ENCODE measurements at places on chromosomes 6 and 20. TPM values are rescaled to one million over a fixed set of nuclear protein-coding genes. Genes with fewer than 3 reads are reported as not detected.

DNA sequence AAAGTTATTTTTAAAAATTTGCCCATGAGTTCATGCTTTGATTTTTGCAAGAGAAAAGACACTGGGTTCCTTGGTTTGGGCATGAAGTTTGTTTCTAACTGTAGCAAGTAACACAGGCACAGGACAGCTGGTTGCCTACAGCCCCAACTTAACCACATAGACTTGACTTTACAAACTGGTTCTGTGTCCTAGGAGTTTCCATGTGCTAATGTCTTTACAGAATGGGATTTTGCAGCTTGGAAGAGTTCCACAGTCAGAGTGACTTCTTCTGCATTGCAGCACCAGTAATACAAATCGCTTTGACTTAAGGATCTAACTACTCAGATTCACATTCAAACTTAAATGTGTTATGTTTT, 44.3 kb downstream of the OR2B2 start:
- no peak for DNase-seq

DNA sequence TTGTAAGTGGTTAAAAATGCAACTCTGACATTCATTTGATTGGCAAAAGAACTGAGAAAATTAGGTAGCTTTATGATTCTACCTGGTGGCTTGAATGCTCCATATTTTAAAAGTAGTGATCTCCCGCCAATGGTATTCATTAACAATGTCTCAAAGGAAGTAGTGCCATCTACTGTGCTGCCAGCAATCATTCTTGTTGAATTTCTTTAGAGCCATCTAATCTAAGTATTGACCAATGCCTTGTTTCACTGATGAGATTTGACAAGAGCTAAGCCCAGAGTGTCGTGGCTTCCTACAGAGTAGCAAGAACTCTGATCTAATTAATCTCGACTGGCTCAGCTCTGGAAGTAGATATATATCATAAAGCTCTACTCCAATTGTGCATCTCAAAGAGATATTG, 696.7 kb downstream of the C6orf118 start:
- DNase-seq: no peak

DNA sequence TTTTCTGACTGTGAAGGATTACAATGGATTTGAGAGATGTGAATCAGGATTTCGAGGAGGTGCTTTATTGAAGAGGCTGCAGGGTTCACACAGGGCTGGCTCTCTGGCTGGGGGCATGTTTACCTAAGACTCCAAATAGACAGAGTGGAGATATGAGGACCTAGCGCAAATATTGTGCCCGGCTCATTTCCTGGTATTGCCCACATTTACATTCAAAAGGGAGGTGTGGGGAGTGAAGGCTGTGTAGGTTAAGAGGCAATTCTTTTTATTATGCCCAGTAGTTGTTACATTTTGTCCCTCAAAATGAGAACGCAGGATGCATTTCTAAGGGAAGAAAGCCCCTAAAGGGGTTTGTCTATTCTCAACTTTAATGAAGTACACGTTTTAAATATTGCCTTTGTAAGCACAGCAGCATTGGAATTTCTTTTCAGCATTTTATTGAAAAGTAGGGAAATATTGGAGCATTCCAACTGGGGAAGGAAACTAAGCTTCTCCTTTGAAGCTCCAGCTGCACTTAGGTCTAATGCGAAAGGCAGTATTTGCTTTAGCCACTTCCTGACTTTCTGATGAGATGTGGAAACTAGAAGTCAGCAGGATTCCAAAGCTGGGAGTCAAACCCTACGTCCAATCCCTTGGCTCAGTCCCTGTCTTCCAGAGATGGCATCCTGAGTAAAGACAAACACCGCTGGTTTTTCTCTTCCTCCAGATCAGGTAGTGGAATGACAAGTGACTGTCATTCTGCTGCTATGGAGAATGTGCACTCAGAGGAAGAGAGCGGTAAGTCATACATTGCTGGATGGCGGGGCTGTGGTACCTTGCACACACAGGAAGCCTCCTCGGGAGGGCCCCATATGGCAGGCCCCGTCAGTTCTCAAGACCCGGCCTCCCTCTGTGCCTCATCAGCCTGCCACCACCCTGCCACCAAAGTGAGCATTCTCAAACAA, 70.7 kb downstream of the MYB start:
- no peak for DNase-seq

GRCh38 chr6:130128326-130128725, 94.4 kb downstream of the SAMD3 start:
- DNase-seq: no peak

GRCh38 chr6:3585320-3585935, 128.6 kb upstream of the SLC22A23 start:
- no peak for DNase-seq

- no peak for DNase-seq
These were observed 24.8 kb downstream of the EPB41L1 start for GRCh38 chr20:36179170-36179945.

GRCh38 chr20:53708129-53708968, 114.7 kb upstream of the ZNF217 start:
- peak; percentile 47 for DNase-seq

- DNase-seq: no peak
These were observed 35.5 kb downstream of the ASCC3 start for GRCh38 chr6:100845676-100846075.

- DNase-seq: peak; percentile 73
These were observed 37.6 kb upstream of the CCN6 start for GRCh38 chr6:112016320-112016719.

DNA sequence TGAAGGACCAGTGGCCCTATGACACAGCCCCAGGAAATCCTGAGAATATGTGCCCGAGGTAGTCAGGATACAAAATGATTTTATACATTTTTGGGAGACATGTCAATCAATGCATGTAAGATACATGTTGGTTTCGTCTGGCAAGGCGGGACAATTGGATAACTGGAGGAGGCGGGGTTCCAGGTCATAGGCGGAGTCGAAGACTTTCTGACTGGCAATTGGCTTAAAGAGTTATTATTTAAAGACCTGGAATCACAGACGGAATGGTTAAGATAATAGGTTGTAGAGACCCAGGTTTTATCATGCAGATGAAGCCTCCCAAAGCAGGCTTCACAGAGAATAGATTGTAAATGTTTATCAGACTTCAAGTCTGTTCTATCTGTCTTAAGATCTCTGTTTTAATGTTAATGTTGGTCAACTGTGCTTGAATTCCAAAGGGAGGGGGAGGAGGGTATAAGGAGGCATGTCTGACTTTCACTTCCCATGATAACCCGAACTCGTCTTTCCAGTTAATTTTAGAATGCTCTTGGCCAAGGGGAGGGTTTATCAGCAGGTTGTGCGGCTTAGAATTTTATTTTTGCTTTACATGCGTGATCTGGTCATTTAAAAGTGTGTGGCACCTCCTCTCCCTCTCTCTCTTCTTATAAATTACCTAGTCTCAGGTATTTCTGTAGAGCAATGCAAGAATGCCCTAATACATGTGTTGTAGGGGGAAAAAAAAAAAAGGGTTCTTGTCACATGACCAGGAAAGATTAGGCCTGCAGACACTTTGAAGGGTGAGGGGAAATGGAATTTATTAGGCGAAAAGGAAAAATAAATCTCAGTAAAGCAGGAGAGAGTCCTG, 230.7 kb downstream of the NFATC2 start:
- DNase-seq: no peak

- DNase-seq: no peak
These were observed 30.2 kb upstream of the NHSL1 start for GRCh38 chr6:138529478-138529877.

DNA sequence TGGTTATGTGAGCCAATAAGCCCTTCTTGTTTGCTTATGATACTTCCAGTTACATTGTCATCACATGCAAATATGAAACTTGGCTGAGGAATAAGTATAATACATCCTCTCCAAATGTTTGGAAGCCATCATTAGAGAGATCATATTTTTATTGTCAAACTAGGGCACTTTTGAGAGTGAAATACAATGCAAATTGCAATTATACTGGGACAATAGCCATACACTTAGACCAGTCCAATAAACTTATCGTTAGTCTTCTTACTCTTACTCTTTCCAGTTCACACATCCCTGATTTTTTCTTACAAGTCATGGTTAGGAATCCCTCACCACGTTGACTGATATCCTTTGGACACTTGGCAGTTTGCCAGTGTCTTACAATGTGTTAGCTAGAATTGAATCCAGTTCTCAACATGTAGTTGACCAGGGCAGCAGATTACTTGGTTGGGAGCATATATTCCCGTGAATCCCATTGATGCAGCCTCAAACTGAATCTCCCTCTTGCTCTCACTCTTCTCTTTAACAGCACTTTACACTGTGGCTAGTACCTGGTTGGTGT, 519.7 kb upstream of the ID4 start:
- no peak for DNase-seq

DNA sequence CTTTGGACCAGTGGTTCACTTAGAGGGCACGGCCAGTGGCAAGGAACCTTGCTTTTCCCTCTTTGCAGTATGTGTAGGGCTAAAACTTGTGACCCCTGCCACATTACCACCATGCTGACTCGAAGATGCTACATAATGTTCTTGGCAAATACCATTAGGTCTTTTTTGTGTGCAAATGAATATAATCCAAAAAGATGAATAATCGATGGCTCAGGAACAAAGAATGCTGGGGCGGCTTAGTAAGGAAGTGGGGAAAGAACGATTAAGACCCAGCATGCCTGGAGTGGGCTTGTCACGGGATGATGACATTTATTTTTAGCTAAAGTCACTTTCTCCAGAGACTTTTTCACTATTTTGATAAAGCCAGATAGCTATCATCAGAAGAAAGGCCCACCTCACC, 23.1 kb downstream of the CMTR1 start:
- no peak for DNase-seq

DNA sequence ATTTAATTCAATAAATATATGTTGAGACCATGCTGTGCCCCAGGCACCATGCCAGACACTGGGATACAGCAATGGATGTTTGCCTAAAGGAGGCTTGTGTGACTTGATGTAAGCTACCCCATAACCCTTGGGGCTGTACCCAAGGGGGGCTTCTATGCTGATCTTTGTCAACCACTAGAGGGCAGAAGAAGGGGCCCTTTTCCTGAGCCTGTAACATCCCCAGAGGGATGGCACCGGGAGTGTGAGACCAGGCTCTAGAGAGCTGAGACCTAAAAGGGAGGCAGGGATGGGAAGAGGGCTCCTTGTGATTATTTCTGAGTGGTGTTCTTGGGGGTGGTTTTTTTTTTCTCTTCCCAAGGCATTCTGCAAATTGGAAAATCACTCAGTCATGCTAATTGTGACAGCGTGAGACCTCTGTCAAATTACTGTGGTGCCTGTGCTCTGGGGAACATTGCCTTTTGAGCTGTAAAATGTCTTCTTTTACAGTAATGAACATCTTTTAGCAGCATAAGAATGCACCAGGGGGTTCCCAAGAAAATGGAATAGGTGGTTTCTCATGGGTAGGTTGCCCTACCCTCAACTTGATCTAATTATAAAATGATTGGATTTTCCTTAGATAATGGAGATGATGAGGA, 138.7 kb upstream of the SLC24A3 start:
- no peak for DNase-seq

DNA sequence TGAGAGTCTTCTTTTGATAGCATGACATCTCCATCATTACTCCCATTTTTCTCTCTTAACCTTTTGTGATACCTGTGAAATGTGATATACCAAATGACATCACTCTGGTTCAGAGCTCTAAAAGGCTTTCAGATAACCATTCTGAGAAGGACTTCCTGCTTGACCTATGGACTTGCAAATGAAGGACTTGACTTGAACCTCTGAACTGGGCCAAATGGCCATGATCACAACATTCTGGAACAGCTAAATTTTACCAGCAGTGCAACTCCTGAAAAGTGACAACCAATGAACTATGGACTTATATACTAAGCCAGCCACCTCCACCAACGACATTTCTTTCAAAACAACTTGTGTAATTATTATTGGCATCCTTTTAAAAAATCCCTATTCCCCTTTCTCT, 1085.8 kb upstream of the CITED2 start:
- DNase-seq: no peak

- no peak for DNase-seq
These were observed 28.3 kb upstream of the AFDN start for GRCh38 chr6:167798453-167798852.

GRCh38 chr6:15842727-15843117, 179.9 kb upstream of the DTNBP1 start:
- DNase-seq: no peak

DNA sequence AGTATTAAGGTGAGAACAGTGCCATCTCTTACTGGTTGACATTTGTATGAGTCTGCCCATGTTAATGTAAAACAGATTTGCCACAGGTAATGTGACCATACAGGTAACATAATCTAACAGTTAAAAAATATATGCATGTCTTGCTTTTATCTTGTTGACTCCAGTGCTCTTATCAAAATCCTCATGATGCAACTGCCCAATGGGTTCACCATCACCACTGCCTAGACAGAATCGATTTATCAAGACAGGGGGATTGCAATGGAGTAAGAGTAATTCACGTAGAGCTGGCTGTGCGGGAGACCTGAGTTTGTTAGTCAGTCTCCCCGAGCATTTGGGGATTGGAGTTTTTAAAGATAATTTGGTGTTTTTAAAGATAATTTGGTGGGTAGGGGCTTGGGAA, 19.2 kb downstream of the SNX9 start:
- DNase-seq: no peak

DNA sequence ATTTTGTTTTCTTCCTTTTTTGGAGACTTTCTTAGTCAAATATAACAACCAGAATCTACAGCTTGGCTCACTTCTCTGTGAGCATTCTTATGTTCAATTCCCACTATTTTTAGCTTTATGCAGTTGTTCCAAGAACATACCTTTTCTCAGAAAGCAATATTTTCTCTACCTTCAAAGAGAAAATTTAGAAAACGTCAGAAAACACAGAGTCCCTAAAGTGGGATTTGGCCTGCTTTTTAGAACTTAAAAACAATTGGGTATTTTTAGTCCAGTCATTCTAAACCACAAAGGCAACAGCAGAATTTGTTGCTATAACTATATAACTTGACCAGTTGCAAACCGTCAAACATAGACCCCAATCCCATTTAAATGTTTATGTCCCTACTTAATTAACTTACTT, 133.1 kb downstream of the MOXD1 start:
- DNase-seq: no peak

DNA sequence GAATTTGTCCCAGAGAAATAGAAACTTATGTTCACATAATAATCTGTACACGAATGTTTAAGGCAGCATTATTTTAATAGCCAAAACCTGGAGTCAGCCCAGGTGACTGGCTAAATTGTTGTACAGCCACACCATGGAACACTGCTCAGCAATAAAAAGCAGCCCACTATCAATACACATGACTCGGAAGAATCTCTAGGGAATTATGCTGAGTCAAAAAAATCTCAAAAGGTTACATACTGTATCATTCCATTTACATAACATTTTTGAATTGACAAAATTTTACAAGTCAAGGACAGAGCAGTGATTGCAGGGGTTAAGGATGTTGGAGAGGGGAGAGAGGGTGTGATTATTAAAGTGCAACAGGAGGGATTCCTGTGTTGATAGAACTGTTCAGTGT, 163.4 kb downstream of the UBE3D start:
- DNase-seq: no peak

The PRPH2 gene
- total RNA-seq: not detected

The TFAP2B gene
- not detected for total RNA-seq

The OGFR gene
- 42.9 TPM for total RNA-seq

The GSTA3 gene
- not detected for total RNA-seq

The FAM209A gene
- 1.7 TPM for total RNA-seq

The NKAPL gene
- 0.14 TPM for total RNA-seq

The PPP1R16B gene
- total RNA-seq: 184 TPM

The FKBP1C gene
- 4.3 TPM for total RNA-seq

All from activated T-cell treated with anti-CD3 and anti-CD28 coated beads, Interleukin-2, amount 50 U/mL, for 72 hours (primary cell).